Naive thymus-derived CD4-positive, alpha-beta T cell (primary cell): ENCODE measurements at places on chromosomes 2 and 18. TPM values are rescaled to one million over a fixed set of nuclear protein-coding genes. Genes with fewer than 3 reads are reported as not detected.

Gene MBD2
- 76.9 TPM for total RNA-seq

GRCh38 chr18:43389163-43389562, 111.9 kb upstream of the SYT4 start:
- no peak for DNase-seq

Gene RESP18
- total RNA-seq, result not detected

Gene C2orf78
- not detected for total RNA-seq

DNA sequence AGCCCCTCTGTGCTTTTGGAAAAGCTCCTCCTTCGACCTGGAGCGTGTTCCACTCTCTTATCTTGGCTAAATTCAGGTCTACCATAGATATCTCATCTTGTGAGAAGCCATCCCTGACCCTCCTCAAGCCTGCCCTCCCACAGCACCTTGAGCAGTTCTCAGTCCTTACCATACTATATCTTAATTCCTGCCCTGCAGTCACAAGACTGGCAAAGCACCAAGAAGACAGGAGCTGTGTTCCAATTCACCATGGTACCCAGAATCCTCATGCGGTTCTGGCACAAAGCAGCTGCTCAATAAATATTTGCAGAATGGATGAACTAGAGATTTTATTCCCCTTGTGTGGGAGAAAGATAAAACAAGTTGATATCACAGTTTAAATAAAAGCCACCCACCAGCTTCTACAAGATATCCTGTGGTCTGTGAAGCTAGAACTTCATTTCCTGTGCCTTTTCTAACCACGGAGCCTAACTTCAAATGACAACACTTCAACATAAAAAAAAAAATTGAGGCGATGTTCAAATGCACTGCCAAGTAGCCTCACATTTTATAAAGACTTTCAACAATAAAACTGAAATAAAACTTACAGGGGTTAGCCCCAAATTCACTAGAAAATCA, 19.5 kb downstream of the MARCHF4 start:
- DNase-seq, result peak; percentile 72

DNA sequence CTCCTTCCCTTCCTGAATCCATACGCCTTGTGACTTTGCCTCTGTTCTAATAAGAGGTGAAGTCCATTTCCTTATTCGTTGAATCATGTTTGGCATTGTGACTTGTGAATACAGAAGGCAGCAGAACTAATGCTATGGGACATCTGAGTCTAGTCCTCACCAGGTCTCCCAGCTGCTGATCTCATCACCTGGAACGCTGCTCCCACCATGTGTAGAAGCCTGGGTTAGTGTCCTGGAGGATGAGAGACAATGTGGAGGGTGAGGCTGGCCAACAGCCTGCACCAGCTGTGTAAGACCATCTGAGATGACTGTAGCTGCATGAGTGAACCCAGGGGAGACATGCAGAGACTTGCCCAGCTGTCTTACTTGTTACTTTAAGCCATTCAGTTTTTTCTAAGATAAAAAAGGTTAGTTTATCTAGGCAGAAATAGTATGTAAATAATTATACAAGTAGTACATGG, 3.5 kb upstream of the HAAO start:
- no peak for DNase-seq

DNA sequence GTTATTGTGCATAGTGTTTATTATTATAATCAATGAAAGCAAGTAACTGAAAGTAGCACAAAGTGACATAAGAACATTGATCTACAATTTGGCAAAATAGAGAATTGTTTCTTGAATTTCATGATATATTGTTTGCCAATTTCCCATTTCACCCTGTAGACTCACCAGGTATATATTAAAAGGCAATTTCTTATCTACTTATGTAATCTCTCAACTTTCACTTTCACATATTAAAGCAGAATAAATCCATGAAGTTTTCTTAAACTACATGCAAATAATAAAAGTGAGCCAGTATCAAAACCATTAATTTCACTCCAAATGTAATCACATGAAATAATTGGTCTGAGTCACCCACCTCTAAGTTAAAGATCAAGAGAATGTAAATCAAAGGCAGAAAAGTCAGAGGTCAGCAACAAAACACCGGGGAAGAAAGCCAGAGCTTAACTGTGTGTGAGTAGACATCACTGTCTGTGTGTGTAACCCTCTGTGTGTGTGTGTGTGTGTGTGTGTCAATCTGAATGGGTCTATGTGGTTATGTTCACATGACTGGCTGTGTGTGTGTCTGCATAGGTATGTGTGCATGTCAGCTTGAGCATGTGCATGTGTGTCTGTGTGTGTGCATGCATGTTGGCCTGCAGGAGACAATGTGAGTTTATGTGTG, 44.1 kb downstream of the ZNF385B start:
- no peak for DNase-seq

DNA sequence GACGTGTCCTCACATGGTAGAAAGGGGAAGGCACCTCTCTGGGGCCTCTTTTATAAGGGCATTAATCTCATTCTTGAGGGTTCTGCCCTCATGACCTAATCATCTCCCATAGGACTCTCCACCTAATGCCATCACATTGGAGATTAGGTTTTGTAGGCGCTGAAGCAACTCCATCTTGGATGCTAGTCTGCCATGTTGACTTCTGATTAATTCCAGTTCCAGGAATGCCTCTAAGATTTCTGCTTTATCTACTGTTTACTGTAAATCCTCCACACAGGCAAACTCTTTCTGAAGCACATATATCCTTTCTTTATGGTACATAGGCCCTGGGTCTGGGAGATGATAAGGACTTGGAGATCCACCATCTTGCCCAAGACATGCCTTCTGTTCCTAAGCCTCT, 49.3 kb upstream of the YWHAQ start:
- DNase-seq, result no peak

Gene UBR3
- total RNA-seq, result 48.2 TPM

DNA sequence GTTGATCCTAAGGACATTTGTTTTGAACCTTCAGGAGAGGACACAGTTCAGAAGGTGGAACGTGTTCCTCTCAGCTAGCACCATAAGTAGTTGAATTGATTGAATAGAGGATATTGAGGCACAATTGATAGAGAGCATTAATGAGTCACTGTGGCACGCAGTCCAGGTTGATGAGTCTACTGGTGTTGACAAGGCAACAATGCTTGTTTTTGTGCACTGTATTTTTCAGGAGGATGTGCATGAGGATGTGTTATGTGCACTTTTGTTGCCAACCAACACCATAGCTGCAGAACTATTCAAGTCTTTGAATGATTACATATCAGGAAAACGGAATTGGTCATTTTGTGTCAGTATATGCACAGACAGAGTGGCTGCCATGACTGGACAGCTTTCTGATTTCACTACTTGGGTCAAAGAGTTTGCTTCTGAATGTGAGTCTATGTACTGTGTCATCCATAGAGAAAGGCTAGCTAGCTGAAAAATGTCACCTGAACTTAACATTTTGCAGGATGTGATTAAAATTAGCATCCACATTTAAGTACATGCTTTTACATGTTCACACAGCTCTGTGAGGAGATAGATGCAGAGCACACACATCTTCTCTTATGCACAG, 140.1 kb upstream of the B3GNT2 start:
- DNase-seq, result no peak

- DNase-seq, result no peak
Measured at GRCh38 chr2:68291314-68291713, 28.4 kb downstream of the CNRIP1 start.

Gene DNAH6
- 1.1 TPM for total RNA-seq

DNA sequence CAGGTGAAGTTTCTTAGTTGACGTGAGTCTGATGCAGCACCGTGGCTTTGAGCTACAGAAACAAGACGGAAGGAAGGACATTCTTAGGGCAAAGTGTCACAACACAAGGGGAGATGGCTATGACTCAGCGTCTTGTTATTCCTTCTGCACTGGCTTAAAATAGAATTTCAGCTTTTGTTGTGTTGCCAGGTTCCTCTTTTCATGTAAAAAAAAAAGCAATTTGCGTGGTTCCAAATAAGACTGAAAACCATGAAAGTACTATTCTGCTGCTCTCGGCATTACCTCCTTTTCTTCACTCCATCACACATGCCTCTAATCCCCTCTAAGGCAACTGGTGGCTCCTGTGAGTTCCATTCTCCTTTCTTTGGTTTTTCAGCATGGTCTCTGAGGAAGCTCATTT, 150.1 kb downstream of the ANTXR1 start:
- DNase-seq, result no peak

- no peak for DNase-seq
Measured at GRCh38 chr2:101341421-101341820, 32.9 kb upstream of the RNF149 start.

DNA sequence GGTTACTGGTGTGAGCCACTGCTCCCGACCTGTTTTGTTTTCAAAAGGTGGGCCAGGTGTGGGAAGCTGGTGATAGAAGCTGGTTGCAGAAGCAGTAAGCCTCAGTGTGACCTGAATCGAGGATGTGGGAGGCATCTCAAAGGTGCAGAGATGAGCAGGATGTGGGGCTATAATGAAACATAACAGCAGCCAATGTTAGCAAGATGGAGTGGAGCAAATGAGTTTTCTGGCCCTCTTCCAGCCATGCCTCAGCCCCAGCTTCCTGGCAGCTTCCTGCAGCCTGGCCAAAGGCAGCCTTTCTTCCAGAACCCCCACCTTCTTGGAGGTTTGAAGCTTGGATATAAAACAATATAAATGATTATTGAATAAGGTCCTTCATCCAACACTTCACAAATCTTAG, 184.8 kb downstream of the NCK2 start:
- DNase-seq, result peak; percentile 64

- no peak for DNase-seq
Measured at GRCh38 chr2:85240055-85240454, 87.7 kb downstream of the TGOLN2 start.

Gene LOXL3
- total RNA-seq, result 0.33 and 1.0 TPM in 2 replicates

Gene ACYP2
- total RNA-seq, result 16.2 TPM

Gene COLEC11
- total RNA-seq, result not detected

DNA sequence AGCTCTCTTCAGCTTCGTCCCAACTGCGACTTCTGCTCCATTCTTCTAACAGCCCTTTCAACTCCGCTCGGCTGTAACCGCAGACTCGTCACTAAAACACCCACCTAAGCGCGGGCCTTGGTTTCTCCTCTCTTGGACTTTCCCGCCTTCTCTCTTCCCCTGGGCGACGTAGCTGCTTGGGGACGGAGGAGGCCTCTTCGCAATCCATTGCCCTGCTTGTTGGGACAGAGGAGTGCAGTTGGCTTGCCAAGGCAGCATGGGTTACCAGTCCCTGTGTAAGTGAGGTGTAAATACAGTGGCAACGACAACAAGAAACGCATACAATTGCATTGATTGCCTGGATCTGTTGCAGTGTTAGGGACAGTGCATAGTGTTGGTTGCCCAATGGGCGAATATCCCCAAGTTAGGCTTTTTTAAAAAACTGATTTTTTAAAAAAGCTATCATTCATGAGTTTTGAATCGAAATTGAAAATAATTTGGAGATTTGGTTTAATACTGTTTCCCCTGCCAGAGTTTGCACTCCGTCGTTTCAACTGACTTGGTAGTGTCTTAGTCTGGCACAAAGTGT, 484 bp upstream of the DARS1 start:
- peak; percentile 79 for DNase-seq

DNA sequence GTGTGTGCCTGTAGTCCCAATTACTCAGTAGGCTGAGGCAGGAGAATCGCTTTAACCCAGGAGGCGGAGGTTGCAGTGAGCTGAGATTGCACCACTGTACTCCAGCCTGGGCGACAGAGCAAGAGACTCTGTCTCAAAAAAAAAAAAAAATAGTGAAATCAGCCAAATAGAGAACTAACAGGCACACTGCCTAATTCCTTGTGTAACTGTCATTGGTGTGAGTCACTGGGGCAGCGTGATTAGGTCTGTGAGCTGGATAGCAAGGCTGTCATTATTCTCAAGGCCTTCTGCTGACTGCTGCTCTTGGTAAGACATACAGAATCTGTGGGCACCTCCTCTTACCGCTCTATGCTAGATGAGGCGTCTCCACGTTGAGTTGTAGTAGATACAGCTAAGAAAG, 270.3 kb downstream of the NEDD4L start:
- DNase-seq, result no peak
